ENCODE measurements at places on chromosomes 16 and 17.

DNA sequence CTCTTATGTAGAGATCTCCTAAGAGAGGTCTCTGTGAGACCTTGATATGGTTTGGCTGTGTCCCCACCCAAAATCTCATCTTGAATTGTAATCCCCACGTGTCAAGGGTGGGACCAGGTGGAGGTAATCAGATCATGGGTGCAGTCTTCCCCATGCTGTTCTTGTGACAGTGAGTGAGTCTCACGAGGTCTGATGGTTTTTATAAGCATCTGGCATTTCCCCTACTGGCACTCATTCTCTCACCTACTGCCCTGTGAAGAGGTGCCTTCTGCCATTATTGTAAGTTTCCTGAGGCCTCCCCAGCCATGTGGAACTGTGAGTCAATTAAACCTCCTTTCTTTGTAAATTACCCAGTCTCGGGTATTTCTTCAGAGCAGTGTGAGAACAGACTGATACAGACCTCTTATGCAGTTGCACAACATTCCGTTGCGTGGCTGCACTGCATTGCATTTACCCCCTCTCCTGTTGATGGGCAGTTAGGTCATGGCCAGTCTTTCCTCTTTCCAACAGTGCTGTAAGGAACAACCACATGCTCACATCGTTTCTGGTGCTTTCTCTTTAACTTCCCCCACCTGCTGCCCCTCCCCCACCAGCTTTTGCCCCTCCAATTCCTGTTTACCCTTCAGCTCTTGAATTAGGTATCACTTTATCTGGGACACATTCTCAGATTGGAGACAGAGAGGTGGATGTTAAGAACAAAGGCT, 43.6 kb upstream of the MED9 start:
- DNase-seq, result no peak

DNA sequence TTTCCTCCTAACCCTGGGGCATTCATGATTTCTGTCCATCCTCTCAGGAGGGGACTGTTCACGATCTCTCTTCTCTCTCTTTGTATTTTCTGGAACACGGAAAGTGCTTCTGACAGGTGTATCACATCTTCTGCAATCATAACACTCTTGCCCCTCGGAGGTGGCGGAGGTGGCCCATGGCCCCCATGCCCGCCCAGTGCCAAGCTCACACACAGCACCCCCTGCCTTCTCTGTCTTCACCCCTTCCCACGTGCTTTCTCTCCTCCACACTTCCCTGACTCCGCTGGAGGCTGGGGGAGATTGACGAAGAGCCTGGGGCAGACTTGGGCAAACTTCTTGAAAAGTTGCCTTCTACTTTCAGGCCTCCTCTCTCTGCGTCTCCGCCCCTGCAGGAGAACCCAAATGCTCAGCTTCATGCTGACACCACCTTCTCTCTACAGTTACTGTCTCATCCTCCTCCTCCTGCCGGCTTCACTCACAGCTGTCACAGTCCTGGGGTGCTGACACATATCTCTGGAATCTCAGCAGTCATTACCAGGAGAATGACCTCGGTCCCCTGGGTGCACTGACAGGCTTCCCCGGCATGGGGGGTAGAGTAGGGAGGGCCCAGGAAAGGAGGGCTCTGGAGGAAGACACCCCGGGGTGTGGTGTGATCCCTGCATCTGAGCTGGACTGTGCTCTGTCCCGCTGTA, 127.1 kb downstream of the ENGASE start:
- no peak for DNase-seq

- no peak for DNase-seq
Measured at GRCh38 chr16:59116744-59117143, 382.6 kb upstream of the GOT2 start.

GRCh38 chr17:16273929-16274339, 56.9 kb downstream of the PIGL start:
- no peak for DNase-seq

GRCh38 chr17:39782481-39782880, 44.7 kb downstream of the GRB7 start:
- DNase-seq, result no peak

- no peak for DNase-seq
Measured at GRCh38 chr16:89931964-89932363, 8.8 kb downstream of the TUBB3 start.

GRCh38 chr16:30758988-30759491, 2.8 kb downstream of the CFAP119 start:
- DNase-seq, result no peak

DNA sequence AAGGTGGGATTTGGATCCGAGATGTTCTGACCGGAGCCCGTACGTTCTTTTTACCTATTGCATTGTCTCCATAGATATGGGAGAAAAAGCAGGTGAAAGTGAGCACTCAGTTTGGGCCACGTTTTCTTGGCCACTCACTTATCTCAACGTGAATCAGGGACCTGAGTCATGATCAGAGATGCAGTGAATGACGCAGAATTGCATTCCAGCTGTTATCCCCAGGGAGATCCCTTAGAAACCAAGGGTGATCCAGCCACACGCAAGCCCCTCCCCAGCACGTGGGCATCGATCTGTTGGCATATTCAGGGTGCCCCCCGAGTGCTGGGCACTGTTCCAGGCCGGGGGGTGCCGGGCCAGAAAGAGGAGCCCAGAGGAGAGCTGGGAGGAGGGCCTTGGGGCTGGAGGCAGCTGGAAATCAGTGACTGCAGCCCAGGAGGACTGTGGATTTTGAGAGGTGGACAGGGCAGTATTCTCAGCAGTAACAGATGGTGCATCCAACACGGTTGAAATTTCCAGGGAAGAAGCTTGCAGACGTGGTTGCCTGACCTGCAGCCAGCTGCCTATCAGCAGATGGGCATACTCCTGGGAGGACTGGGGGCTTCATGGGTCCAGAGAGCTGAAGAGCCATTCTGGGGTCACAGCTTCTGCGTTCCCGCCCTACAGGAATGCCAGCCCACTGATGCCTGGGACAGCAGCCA, 87.2 kb upstream of the CACNG5 start:
- DNase-seq, result no peak

DNA sequence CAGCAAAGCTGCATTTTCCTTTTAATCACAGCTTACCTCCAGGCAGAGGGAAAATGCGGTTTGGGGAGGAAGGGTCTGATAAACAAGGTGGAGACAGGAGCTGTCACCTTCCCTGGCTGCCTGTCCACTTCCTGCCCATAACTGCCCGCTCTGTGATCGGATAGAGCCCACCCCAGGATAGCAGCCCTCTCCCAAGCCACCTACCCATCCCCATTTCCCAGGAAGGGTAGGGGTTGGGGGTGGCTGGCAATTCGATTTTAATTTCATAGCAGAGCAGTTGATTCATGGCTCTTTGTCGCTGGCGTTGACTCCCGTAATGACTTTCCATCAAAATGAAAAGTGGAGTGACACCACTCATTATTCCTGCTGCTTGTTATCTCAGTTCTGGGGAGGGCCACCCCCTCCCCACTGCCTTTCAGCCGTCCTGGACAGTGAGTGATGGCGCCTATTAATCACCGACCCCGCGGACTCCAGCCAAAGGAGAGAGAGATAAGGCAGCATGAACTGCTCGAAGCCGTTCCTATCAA, 11.2 kb downstream of the CDK5RAP3 start:
- DNase-seq, result no peak

- no peak for DNase-seq
Measured at GRCh38 chr16:86994651-86995171, 322.5 kb downstream of the C16orf95 start.

GRCh38 chr16:73326770-73327470, 279.0 kb upstream of the ZFHX3 start:
- no peak for DNase-seq

GRCh38 chr17:15996322-15996721, 3.2 kb downstream of the ZSWIM7 start:
- DNase-seq, result no peak

- peak; percentile 37 for DNase-seq
Measured at GRCh38 chr17:19762515-19762961, 14.4 kb upstream of the ALDH3A1 start.

Data from GM18507 (cell line).